ENCODE measurements at places on chromosomes 7 and 10.

DNA sequence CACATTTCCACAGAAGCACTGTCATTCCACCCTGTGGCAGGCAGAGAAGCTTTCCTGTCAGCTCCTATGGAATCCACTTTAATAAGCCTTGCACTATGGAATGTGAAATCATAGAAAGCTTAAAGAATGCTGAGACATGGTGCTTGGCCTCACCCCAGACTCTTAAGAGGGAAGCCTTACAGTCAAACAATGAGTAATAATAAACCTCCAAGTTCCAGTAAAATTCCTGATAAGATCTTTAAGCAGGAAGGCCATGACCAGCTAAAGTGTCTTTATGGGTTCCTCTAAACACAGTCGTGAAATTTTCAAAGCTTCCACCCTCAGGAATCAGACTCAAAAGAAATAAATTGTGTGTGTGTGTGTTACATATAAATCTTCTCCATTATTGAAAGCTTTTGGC lies 11.9 kb upstream of the TEX36 start:
- peak; percentile 40 for DNase-seq

DNA sequence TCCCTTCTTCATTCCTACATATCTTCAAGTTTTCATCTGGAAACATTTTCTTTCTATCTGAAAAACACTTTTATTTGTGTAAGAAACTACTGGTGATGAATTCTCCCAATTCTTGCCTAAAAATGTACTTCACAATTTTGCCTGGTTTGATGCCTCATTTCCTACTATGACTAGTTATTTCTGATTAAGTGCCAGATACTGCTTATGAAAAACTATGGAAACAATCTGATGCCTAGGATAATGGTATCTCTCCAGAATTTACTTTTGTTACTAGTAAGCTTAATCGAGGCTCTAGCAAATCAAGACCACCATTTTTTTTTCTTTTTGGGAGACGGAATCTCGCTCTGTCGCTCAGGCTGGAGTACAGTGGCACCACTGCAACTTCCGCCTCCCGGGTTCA lies 31.3 kb downstream of the CACUL1 start:
- peak; percentile 32 for DNase-seq

DNA sequence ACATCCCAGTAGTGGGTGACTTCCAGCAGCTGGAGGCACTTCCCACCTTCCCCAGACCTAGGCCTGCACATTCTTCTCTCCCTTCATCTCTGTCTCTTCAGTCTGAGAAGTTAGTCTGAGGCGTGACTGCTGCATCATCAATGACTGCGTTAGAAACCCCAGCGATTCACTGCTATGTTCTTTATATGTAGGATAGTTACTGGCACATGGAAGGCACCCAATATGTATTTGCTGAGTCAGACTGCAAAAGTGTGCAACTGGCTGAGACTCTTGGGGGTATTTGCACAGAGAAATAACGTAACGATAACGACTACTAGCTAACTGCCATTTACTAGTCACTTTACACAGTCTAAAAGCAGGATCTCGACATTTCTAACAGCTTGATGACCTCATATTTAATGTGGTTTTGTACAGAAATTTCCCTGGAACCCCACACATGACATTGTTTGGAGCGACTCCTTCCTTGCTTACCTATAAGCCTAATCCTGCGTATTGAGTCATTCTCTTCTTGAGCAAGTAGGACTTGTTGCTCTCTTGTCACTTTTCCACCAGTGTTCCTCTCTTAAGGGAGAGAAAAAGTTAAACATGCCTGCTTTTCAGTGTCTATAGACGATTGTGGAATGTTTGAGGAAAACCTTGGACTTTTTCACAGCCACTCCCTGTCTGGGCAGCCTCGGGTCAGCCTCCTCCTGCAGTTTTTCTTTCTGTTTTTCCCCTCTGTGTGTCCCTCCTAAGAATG lies 45.5 kb downstream of the THNSL1 start:
- peak; percentile 66 for DNase-seq

DNA sequence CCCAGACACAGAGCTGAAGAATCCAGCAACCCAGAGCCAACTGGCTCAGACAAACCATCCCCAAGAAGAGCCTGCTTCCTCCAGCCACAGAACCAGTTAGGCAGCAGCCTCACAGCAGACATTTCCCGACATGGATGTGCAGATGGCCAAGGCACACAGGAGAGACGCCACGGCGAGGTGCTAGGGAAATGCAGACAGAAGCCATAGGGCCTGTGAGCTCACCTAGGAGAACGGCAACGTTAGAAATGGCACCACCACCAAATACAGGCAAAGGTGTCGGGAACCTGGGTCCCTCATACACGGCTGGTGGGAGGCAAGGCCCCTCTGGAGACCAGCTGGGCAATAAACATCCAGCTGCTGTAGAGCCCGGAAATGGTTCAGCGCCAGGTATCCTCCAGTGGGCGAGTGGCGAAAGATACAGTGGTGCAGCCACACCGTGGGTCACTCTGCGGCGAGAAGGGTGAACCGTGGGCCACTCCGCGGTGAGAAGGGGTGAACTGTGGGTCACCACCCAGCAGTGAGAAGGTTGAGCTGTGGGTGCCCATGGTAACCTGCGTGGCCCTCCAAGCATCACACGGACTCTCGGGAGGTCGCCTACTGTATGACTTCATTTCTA lies 31.2 kb downstream of the JAKMIP3 start:
- DNase-seq: no peak

DNA sequence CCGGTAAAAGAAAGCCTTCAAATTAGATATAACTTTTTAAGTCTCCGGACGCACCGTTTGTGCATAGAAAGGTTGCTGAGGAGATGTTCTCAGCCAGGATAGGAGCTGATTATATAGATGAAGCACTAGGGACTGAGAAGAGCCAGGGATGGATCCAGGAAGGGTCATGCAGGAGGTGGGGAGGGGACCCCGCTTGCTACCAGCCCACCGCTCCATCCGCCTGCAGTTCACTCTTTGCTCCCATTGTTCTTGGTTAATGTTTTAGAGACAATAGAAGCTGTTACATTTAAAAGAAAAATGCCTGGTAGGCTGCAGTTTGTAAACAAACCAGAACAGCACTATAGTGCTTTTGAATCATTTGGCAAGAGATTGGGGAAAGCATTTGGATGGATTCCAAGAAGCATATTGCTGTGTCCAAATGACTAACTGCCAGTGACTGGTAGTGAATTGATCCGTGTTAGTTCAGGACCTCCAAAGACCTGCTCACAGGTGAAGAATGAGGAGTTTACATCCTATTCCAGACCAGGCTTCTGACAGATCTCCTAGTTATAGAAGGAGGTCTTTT lies 175.9 kb upstream of the TAC1 start:
- DNase-seq: no peak

- peak; percentile 65 for DNase-seq
Measured at GRCh38 chr10:79336739-79337138, 10.5 kb upstream of the PPIF start.

- DNase-seq: no peak
Measured at GRCh38 chr7:100895956-100896731, 456 bp upstream of the ACHE start.

GRCh38 chr7:134515569-134516468 lies 11.5 kb upstream of the AKR1B10 start:
- peak; percentile 90 for DNase-seq

DNA sequence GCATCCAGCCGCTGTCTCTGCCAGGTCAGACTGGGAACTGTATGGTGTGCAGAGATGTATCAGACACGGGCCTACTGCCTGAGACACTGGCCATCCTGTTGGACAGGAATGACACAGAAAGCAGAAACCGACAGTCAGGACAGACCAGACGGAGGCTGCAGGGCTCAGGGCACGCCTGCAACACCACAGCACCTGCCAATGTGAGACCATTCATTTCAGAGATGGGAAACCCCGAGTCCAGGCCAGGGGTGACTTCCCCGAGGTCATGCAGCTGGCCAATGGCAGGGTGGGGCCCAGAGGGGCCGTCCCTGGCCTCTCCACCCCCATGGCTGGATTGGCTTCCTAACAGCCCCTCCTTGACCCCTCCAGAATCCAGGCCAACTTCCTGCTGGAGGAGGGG lies 34.7 kb downstream of the GRID1 start:
- no peak for DNase-seq

DNA sequence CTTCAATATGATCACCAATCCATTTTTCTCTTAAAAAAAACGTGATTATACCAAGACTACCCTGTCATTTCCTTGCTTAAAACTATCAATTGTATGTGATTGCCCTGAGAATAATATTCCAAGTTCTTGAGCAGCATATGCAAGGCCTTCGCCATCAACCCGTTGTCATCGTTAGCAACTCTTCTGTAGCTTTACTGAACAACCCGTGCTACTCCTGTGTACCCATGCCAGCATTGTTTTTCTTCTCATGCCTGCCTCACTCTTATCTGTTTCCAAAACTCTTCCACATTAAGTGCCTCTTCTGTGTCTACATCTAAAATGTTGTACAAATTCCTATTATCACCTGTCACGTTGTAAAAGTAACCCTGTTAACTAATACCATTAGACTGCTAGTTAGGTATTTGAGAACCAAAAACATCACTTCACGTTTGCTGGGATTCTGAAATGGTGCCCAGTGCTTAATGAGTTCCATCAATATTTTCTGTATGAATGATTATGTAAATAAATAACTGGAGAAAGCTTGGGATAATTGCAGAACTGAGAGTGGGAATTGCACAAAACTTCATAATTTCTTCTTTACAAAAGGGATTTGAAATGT lies 10.5 kb downstream of the CAV2 start:
- DNase-seq: no peak

- peak; percentile 19 for DNase-seq
Measured at GRCh38 chr7:4849390-4849789, 12.4 kb downstream of the PAPOLB start.

GRCh38 chr10:132385389-132385667 lies 11.7 kb upstream of the PWWP2B start:
- DNase-seq: no peak
